ENCODE measurements at places on chromosomes 4 and X. TPM values are rescaled to one million over a fixed set of nuclear protein-coding genes. Genes with fewer than 3 reads are reported as not detected.

GRCh38 chr4:36254371-36254770 is 10.1 kb upstream of the ARAP2 start:
- DNase-seq, result no peak

GRCh38 chr4:144985531-144985930 is 112.5 kb downstream of the ANAPC10 start:
- DNase-seq, result no peak

DNA sequence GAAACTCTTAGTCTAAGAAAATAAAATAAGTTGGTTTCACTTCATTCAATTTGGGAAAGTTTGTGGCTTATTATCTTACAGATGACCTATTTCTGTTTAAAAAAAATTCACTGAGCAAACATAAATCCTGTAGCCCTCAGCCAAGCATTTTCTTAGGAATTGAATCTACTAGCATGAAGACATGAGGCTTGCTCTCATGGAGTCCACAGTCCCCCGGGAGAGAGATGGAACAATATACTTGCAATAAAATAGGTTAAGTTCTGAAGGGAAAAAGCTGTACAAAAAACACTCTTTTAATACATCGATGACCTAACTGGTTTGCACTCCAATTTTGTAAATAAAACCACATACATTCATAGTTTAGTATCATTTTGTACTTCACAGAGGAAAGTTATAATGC is 642.6 kb upstream of the FAM241A start:
- DNase-seq, result no peak

DNA sequence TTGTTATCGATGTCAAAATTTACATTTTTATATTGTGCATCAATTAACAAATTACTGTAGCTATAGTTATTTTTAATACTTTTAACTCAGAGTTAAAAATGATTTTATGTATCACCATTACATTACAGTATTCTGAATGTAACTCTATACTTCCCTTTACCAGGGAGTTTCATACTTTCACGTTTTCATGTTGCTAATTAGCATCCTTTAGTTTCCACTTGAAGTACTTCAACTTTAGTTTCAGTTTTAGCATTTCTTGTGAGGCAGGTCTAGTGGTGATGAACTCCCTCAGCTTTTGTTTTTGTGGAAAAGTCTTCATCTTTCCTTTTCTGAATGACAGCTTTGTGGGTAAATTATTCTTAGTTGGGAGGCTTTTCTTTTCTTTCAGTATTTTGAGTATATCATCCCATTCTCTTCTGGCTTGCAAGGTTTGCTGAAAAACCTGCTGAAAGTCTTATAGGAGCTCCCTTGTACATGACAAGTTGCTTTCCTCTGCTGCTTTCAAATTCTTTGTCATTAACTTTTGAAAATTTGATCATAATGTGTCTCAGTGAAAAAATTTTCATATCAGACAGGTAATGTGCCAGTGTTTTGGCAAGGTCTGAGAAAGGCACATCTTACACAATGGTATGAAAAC is 9.8 kb upstream of the CISD2 start:
- no peak for DNase-seq

DNA sequence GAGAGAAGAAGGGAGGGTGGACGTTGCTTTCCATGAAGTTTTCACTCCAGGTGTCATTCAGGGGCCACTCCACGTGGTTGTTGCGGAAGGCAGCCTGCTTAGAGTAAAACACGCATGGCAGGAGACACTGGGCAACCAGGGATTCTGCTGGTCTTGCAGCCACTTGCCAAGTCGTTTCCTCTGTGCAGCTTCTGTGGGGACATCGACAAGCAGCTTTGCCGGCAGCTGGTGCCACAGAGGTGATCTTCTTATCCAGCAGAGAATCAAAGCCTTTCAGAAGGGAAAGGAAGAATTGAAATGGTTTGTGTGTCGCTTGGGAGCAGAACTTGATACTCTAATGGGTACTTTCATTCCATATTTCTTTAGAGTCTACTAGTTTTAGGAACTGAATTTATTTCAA is 867.1 kb upstream of the TENM3 start:
- DNase-seq, result no peak

- no peak for DNase-seq
Observed at GRCh38 chrX:30248854-30249253, 1.9 kb downstream of the MAGEB1 start.

- DNase-seq, result no peak
Observed at GRCh38 chrX:110175146-110175545, 142.7 kb downstream of the AMMECR1 start.

DNA sequence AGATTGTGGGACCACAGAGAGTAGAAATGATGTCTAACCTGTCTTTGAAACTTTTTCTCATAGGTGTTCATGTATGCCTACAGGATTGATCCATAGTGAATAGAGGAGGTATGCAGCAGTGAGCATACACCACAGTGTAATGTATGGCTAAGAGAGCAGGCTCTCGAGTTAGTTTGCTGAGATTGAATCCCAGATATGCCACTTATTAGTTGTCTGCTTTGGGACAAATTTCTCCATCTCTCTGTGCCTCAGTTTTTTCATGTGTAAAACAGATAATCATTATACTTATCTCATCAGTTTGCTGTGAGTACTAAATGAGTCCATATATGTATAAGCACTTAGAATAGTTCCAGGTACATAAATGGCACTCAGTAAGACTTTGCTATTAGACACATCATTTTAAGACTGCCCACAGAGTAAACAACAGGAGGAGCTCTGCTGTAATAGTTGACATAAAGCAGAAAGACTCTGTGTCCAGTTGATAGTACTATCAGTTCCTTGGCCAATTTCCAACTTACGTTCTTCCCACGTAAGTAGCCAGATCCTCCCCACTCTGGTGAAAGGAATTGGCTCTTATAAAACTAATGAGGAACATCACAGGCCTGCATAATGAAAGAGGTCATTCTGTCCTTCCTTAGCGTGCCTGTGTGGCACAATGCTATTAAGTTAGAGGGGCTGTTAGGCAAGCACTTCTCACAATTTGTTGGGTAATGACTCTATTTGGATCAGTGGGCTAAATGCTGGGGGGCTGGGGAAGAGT is 20.7 kb upstream of the RNF150 start:
- DNase-seq, result no peak

GRCh38 chr4:81914623-81915022 is 442.9 kb upstream of the RASGEF1B start:
- DNase-seq, result no peak

DNA sequence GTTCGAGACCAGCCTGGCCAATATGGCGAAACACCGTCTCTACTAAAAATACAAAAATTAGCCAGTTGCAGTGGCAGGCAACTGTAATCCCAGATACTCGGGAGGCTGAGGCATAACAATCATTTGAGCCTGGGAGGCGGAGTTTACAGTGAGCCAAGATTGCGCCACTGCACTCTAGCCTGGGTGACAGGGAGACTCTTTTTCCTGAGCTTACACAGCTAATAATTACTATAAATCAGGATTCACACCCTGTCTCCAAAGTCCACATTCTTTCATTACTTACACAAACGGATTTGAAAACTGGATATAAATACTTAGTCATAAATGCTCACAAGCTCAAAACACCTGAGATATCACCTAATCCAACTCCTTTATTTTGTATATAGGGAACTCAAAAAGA is 151.6 kb downstream of the LRBA start:
- DNase-seq, result no peak

DNA sequence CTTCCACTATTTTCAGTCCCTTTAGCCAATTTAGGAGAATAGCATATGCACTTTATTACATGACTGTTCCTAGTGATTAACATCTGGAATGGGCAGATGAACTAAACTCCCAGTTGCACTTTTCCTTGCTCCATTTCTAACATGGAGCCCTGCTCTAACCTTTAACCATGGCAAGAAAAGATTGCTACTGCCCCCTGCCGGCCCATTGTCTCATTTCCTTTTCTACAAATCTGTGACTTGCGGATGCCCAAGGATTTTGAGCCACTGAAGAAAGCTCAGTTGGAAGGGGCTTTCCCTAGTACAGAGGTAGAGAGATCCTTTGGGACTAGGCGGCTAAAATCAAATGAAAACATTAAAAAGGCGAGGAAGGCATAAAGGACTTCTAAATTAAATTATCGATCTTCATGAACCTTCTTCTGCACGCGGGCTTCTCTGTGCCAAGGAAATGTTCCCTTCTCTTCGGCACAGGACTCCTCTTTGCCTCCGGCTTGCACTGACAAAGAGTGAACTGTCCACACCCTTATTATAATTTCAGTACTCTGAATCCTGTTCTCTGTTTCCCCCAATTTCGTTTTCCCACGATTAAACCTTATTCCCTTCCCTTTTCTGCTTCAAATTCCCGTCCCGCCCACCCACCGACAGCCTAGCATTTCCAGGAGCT is 577 bp upstream of the GLRA2 start:
- no peak for DNase-seq

DNA sequence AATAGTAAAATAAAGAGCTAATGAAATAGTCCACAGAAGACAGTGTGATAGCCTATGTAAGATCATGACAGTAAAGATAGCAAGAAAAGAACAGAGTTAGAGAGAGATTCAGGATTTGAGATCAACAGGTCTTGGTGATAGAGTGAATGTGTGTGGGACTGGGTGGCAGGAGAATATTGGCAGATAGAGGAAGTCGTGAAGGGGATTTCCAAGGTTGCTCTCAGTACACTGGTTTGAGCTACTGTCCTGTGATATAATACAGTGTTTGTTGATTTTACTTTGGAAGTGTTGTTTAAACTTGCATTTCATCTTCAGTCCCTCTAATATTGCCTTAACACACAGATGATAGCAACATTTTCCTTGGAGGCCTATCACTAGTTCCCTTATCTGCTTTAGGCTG is 44.1 kb downstream of the DTHD1 start:
- DNase-seq, result no peak

GRCh38 chrX:152943826-152944225 is 46.0 kb downstream of the ZNF185 start:
- DNase-seq, result no peak

DNA sequence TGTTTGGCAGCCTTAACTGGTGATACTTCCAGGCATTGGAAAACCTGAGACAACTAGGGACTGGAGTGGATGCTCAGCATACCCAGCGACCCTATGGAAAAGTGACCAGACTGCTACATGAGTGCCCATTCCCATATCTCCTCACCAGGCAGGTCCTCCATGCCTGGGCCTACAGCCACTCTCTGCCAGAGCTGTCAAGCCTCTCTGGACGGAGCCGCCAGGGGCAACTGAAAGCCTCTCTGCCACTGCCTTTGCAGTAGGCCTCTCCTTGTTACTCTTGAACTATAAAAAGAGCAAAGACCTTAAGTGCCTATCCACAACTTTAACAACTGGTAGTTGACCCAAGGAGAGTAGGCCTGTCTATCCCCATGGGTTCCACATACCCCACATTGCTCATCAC is 20.2 kb upstream of the FAAH2 start:
- DNase-seq, result no peak

GRCh38 chr4:81218206-81218605 is 3.2 kb upstream of the PRKG2 start:
- DNase-seq, result no peak

GRCh38 chr4:80153874-80154544 is 43.3 kb upstream of the PRDM8 start:
- DNase-seq, result no peak

DNA sequence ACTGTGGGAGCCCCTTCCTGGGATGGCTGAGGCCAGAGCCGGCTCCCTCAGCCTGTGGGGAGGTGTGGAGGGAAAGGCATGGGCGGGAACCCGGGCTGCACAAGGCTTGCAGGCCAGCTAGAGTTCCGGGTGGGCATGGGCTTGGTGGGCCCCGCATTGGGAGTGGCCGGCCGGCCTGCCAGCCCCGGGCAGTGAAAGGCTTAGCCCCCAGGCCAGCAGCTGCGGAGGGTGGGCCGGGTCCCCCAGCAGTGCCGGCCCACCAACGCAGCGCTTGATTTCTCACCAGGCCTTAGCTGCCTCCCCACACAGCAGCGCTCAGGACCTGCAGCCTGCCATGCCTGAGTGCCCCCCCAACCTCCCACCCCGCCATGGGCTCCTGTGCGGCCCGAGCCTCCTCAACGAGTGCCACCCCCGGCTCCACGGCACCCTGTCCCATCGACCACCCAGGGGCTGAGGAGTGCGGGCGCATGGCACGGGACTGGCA is 78.0 kb downstream of the COX7B2 start:
- DNase-seq, result no peak

GRCh38 chrX:150663073-150663472 is 30.1 kb upstream of the MTMR1 start:
- no peak for DNase-seq

Gene HPGD
- 137 TPM for total RNA-seq

Gene NOX1
- not detected for total RNA-seq

Gene SMARCA1
- 29.5 TPM for total RNA-seq

Gene BEX5
- 5.3 TPM for total RNA-seq

Gene LINC00632
- total RNA-seq, result 90.1 TPM

Measured in breast epithelium (tissue), 4 donors.